ENCODE measurements at places on chromosomes 2 and 18.
A peak's percentile ranks its signal among the peaks of the same experiment; 100 is the strongest.

DNA sequence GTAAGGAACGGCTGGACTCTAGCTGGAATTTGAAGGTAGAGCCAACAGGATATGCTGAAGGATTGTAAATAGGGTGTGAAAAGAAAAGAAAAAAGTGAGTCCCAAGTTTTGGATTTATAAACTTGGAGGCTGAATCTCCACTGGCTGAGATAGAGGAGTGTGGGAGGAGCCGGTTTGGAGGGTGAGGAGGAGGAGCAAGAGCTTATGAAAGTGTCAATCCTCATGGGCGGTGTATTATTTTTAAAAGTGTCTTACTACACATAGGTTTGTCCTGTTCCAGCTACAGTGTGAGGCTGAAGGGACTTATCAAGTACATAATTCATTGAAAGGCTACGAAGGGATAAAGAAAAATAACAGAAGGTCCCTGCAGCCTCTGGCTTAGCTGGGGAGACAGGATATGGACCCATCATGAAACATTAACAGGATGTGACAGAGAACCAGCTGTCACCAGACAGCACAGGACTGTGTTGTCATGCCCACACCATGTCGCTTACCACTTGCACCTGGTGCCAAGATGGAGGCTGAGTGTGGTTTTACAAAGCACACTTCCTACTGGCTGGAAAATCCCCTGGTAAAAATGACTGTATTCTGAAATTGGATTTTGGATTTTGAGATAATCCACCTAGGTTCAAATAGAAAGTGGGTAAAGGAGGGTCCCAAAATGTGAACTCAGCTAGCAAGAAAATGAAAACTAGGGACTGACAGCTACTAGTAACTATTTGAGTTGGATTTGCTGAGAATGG is 2.5 kb upstream of the MREG start:
- DNase-seq, result peak; percentile 45

DNA sequence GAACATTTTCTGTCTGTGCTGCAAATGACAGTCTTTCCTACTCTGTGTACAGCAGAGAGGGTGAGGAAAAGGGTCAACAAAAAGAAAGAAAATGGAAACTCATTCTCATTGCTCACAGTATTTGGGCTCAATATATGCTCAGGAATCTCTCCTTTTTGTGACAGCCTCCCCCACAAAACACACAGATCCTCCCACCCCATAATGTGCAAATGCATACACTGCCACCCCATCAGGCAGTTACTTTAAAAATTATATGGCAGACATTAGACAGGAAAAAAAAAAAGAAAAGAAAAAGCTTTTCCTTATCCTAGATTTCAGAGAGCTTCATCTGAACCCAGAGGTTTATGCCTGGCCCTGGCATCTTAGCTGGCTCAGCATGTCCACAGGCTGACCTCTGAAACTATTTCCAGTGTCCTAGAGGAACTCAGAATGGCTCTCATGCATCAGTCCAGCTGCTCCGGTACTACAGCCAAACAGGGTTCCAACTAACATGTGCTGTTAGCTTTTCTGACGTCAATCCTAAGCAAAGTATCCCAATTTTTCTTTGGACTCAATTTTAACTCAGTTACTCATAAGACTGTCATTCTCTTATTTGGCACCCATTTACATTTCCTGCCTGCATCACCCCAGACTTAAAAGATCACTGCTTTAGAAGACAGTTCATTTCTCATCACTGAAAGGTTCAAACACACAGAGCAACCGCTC is 105.9 kb downstream of the RBMS1 start:
- no peak for DNase-seq

- DNase-seq, result no peak
These were observed 1.8 kb downstream of the HOXD9 start for GRCh38 chr2:176124110-176124946.

GRCh38 chr2:208686665-208687064 is 280.1 kb downstream of the PTH2R start:
- no peak for DNase-seq

- DNase-seq, result no peak
These were observed 1017.8 kb upstream of the CHAC2 start for GRCh38 chr2:52749764-52750163.

DNA sequence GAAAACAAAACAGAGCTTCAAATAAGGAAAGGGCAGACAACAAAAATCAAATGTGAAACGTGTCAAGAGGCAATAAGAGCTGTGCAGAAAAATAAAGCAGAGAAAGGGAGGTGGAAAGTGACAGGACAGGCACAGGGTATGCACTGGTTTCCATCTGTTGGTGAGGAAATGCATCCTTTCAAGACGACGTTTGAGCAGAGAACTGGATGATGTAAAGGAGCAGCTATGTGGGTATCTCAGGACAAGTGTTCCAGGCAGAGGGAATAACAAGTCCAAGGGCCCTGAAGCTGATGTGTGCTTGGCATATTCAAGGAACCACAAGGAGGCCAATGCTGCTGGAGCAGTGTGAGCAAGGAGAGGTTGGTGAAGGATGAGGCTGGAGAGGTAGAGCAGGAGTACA is 168.9 kb upstream of the SERPINE2 start:
- no peak for DNase-seq
